ENCODE measurements at places on chromosomes 5 and 9. TPM values are rescaled to one million over a fixed set of nuclear protein-coding genes. Genes with fewer than 3 reads are reported as not detected.

The S1PR3 gene
- total RNA-seq, result not detected

The FAM200C gene
- 5.0 TPM for total RNA-seq

The JAKMIP2 gene
- 1.2 TPM for total RNA-seq

The GARIN3 gene
- not detected for total RNA-seq

The PCDHB13 gene
- total RNA-seq, result not detected

The NUTM2F gene
- not detected for total RNA-seq
